ENCODE measurements at places on chromosomes 5 and 9.

DNA sequence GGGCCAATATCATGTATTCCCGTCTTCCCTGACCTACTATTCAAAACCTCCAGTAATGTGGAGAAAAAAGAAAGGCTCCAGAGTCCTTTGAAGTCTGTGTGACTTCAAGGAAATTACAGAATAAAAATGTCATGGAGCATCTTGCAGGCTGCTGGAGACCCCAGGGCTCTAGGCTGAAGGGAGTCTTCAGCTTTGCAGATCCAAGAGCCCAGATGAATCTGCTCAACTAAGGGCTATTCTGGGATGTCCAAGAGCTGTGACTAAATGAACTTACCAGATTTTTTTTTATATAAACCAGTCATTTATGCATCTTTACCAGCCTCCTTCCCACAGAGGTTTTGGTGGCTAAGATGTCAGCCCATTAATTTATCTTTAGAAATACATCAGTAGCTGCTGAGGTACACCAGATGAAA, 167.3 kb downstream of the MUSK start:
- DNase-seq, result no peak

DNA sequence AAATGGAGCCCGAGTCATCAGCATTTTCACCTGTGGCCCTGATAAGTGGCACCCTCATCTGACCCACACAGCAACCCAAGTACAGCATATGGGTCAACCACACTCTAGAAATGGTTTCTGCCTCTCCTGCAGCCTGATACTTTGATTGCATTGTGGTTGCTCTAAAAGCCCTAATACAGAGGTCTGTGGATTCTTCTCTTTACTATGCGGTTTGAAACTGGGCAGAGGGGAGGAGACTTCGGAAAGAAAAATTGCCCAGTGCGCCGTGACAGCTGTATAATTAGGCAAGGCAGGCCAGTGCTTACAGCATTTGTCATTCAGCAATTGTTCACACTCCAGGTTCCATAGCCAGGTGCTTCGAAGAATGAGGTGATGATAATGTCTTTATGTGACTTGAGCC, 361.0 kb downstream of the NFIB start:
- no peak for DNase-seq

GRCh38 chr5:139108063-139108824, 89.9 kb downstream of the SIL1 start:
- no peak for DNase-seq

- no peak for DNase-seq
Measured at GRCh38 chr9:14418301-14418940, 104.5 kb upstream of the NFIB start.

- no peak for DNase-seq
Measured at GRCh38 chr9:80501635-80502034, 929.9 kb downstream of the TLE4 start.

- no peak for DNase-seq
Measured at GRCh38 chr5:181245427-181246275, 1.9 kb upstream of the RACK1 start.

GRCh38 chr9:127898433-127899127, 823 bp downstream of the ST6GALNAC6 start:
- DNase-seq, result no peak

- no peak for DNase-seq
Measured at GRCh38 chr9:137306850-137307254, 4.8 kb upstream of the NRARP start.

GRCh38 chr5:172351240-172351778, 67.7 kb upstream of the UBTD2 start:
- DNase-seq, result no peak

GRCh38 chr9:127825319-127826051, 22.8 kb downstream of the FPGS start:
- DNase-seq, result no peak

DNA sequence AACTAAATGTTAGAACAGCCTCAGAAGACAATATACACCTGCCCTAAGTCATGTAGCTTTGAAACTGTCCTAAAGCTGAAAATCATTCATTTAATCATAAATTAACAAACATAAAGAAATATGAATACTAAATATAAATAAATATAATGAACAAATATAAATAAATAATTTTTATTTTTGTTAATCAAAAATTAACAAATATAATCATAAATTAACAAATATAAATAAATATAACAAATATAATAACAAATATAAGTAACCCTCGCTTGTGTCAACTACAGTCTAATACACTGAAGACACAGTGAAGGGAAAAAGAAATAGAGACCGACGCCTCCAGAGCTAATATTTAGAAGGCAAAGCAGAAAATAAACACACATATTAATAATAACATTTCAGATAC, 527.3 kb downstream of the CYLC2 start:
- DNase-seq, result no peak

All from activated CD4-positive, alpha-beta T cell treated with anti-CD3 and anti-CD28 coated beads, Interleukin-10, Interleukin-2, amounts not matched to agents 100 ng/mL and 50 ng/mL, durations not matched to agents 16 hours and 8 hours (primary cell).